ENCODE measurements at places on chromosomes 11 and 22.

DNA sequence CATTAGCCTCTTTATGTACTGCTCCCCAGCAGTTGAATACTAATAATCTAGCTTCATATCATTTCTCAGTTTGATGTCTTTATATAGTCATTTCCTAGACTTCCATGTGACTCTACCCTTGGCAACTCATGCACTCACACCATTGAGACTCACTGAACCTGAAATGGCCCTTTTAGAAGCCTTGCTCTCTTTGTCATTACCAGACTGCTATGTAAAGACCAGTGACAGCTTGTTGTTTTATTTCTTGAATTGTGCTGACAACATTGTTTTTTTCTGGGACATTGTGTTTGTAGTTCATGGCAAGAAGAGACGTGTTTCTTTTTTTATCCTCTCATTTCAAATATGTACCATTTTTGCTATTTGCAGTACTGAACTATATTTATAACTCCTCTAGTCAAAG is 256.5 kb downstream of the CNTN5 start:
- no peak for DNase-seq

DNA sequence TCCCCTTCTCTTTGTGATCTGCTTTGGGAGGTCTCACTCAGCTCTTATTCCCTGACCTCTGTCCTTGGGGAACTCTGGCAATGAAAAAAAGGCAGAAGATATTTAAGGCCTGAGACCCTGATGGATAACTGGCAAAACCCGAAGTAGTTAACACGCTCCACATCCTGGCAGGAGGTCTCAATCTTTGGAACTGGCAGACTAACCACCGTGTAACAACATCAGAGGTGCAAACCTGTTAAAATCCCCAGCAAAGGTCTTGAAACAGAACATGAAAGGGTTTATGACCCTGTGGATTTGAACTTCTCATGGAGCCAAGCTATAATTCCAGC is 160.3 kb downstream of the DBX1 start:
- no peak for DNase-seq

DNA sequence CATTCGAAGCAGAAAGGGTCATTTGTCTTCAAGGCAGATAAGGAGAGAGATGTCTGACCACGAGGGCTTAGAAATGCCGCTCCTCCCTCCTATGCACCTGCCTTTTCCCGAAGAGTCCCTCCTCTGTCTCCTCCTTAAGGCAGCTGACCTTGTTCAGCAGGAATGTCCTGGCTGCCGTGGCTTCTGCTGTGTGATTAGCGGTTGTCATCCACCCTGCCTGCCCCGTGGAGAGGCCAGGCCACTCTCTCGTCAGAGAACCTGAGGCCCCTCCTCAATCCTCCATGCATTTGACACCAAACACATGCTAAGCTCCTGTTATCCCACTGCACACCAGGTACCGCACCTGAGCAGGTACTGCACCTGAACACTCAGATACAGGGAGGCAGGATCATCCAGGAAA is 834.6 kb downstream of the TBC1D22A start:
- no peak for DNase-seq

DNA sequence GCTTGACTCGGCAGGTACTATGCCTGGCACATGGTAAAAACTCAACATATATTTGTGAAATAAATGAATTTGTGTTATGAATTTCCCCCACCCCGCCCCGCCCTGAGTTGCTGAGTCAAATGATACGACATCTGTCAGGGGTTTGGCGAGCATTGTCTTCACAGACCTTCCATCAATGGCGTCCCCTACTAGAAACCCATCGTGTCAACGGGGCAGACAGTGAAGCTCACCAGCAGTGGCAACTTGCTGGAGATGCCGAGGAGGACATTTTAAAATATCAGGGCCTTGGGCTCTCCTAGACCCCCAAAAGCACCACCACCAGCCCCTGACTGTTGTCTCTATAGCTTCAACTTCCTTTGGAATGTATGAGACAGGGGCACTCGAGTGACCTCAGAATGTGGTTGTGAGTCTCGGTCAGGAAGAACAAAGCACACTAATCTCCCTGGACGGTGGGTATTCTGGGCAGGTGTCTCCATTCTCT is 761 bp upstream of the NXF1 start:
- DNase-seq, result peak; percentile 36

- no peak for DNase-seq
These were observed 69.7 kb downstream of the PHF21B start for GRCh38 chr22:44940130-44940529.

DNA sequence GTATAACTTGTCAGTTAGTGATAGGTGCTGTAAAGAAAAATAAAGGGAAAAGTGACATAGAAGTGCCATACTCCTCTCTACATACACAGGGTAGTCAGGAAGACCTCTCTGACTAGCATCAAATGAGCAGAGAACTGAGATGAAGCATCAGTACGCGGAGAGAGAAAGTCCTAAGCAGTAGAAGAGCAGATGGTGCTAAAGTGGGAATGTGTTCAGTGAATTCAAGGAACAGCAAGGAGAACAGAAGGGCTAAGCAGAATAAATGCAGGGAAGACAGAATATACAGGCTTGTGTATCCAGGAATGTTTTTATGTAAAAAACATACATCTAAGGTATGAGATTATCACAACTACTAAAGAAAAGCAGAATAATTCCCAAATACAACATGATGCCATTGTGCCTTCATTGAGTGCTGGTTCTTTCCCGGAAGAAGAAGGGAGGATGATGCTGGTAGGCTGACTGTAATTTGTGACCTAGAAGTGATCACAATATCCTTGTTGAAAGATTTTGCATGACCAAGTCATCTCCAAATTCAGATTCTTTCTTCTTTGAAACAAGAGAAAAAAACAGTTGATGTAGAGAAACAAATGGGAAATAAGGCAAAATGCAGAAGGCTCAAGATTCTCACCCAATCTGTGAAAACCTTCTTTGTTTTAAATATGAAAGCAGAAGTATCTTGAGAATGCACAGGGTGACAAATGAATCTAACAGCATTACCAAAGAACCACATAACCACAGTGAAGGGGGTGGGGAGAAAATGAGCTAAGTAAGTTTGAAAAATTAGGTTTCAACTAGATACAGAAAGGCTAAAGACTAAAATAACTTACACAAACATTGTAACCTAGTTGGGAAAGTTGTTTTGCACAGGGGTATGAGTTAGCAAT is 20.5 kb downstream of the MRE11 start:
- peak; percentile 23 for DNase-seq

GRCh38 chr22:50228366-50228765 is 16.5 kb downstream of the TUBGCP6 start:
- no peak for DNase-seq

DNA sequence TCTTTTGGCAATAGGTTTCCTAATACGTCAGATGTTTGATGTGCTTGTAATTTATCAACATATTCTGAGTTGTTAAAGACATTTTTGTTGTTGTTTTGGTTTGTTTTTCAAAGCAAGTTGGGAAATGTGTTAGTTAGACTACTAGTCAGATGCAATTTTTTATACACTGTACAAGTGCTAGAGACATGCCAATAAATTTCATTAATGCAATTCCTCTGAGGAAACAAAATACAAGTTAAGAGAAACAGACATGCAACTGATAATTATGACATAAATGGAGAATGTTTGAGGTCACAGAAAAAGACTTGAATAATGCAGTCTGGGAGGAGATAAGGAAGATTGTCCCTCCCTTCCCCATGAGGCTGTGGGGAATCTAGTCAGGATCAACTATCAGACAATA is 5.9 kb downstream of the OR51T1 start:
- DNase-seq, result no peak

- DNase-seq, result peak; percentile 28
These were observed 1.7 kb downstream of the TSPAN18 start for GRCh38 chr11:44728491-44728910.

DNA sequence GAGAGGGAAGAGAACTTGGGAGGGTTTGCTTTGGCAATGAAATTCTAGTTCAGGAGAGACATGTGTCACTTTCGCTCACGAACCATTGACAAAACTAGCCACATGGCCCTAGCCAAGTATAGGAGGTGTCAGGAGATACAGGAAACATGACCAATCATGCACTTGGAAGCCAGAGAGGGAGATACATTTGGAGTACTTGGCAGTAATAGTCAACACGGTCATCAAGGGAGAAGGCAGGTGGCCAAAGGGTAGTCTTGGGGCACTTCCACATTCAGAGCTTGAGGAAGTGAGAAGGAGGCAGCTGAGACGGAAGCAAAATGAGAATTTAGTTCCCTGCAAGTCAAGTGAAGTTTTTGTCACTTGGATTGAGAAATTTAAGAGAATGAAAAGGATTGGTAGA is 26.4 kb upstream of the KIRREL3 start:
- DNase-seq, result no peak

DNA sequence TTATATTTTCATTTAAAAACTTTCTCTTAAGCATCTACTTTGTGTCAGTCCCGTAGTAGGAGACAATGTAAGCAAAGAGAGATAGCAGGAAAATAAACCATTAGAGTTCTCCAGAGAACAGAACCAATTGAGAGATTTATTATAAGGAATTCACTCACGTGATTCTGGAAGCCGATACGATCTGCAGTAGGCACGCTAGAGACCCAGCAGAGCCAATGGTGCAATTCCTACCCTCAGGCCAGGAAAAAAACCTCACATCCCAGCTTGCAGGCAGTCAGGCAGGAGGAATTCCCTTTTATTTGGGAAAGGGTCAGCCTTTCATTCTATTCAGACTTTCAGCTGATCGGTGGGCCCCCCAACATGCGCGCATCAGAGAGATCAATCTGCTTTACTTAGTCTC is 7.3 kb upstream of the PLEKHA7 start:
- DNase-seq, result no peak

GRCh38 chr11:45343444-45343843 is 57.3 kb upstream of the SYT13 start:
- no peak for DNase-seq

- DNase-seq, result no peak
These were observed 143.3 kb upstream of the GRK3 start for GRCh38 chr22:25420925-25421904.

DNA sequence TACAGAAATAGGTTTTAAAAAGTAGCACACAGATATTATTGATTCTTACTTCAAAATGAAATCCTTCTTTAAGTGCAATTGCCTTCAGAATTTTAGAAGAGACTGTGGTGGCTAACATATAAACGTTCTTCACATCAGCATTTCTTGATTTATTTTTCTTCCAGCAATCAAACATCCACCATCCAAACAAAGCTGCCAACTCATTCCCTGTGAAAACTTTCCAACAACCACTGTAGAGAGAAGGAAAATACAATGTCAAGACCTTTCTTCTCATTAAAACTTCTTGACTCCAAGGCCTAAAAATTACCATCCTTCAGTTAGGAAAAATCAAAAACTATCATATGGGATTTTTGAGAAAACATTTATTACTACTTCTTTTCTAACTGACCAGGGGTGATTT is 34.0 kb upstream of the P4HA3 start:
- no peak for DNase-seq

DNA sequence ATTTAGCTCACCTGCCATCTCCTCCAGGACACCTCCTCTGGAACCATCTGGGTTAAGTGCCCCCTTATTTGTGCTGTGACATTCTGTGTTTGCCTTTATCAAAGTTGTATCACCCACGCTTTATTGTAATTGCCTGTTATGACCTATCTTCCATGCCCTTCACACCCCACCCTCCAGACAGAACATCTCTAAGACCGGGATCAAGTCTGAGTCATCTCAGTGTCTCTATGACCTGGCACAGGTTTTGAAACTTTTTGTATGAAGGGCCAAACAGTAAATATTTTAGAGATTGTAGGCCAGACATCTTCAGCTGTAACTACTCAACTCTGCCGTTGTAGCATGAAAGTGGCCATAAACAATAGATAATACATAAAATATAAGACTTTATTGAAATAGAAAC is 161.8 kb downstream of the SPON1 start:
- no peak for DNase-seq
